ENCODE measurements at places on chromosomes 16 and 17. TPM values are rescaled to one million over a fixed set of nuclear protein-coding genes. Genes with fewer than 3 reads are reported as not detected.

GRCh38 chr17:3695129-3695722 lies 729 bp downstream of the P2RX5 start:
- no peak for DNase-seq
- H3K27ac ChIP-seq, result no peak overlapping the region
- peak overlapping the region; percentile 66 for H3K4me3 ChIP-seq
- no peaks in the 10 kb centered on the region for H3K27me3 ChIP-seq

DNA sequence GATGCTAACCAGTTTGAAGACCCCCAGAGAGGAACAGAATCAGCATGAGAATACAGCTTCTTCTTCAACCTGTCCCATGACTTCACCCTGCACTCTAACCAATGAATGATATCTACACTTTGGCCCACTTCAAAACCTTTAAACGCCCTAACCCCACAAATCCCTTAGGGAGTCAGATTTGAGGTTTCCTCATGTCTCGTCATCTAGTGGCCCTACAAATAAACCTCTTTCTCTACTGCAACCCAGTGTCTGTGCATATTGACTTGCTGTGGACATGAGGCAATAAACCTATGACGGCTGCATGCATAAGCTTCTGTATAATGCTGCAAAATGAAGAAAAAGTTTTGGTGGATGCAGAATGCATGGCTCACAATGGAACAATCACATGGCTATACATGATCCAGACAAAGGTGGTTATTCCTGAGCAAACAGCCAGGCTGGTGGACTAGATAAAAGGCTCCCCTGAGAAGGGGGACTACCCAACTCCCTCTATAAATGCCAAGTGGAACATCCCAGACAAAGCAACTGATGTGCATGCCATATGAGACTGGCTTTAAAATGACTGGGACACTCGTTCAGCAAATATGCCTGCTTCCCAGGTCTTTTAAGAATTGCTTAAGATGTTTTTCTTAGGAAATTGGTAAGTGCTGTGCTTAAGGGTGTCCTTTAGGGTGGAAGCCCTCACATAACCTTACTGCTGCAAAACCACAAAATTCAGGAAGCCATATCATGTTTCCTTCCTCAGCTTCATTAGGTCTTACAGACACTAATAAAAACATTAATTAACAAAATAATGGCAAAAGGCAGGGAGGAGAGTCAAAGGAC lies 12.2 kb downstream of the N4BP1 start:
- DNase-seq, result no peak
- H3K4me3 ChIP-seq, result no peak overlapping the region
- H3K4me1 ChIP-seq, result peaks cover 59% of the 10 kb centered on the region
- no peaks in the 10 kb centered on the region for H3K36me3 ChIP-seq
- no peaks in the 10 kb centered on the region for H3K27me3 ChIP-seq

- DNase-seq, result no peak
- no peak overlapping the region for H3K27ac ChIP-seq
- H3K27me3 ChIP-seq, result no peaks in the 10 kb centered on the region
- H3K4me3 ChIP-seq, result no peak overlapping the region
- no peaks in the 10 kb centered on the region for H3K36me3 ChIP-seq
These were observed 107.2 kb upstream of the DYNLRB2 start for GRCh38 chr16:80433623-80434022.

GRCh38 chr17:3890878-3891219 lies 2.0 kb downstream of the CAMKK1 start:
- no peak for DNase-seq
- H3K27ac ChIP-seq, result no peak overlapping the region
- peaks cover 39% of the 10 kb centered on the region for H3K4me1 ChIP-seq
- H3K27me3 ChIP-seq, result no peaks in the 10 kb centered on the region
- no peaks in the 10 kb centered on the region for H3K36me3 ChIP-seq
- H3K4me3 ChIP-seq, result no peak overlapping the region

DNA sequence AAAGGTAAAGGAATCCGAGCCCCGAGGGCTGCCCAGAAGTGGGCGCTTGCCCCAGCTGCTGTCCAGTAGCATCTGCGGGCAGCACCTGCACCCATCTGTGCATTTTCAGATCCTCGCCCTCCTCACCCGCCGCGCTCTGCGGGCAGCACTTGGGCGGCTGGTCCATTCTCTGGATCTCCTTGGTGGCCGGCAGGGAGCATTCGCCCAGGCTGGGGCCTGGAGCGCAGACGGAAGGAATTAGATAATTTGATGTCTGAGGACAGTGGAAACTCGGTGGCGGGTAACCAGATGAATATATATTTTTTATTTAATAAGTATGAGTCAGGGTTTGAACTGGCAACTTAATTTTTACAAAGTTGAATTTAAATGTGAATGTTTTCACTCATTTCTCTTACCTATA lies 88.5 kb downstream of the NPIPB11 start:
- H3K4me3 ChIP-seq, result no peak overlapping the region
- no peaks in the 10 kb centered on the region for H3K4me1 ChIP-seq
- no peak overlapping the region for H3K27ac ChIP-seq
- H3K36me3 ChIP-seq, result no peaks in the 10 kb centered on the region
- no peak for DNase-seq

Gene TRPV3
- 0.79 TPM for total RNA-seq

GRCh38 chr16:66662445-66663194 lies 33.9 kb downstream of the CMTM4 start:
- no peaks in the 10 kb centered on the region for H3K36me3 ChIP-seq
- no peak for DNase-seq
- H3K4me1 ChIP-seq, result no peaks in the 10 kb centered on the region
- no peak overlapping the region for H3K27ac ChIP-seq
- H3K4me3 ChIP-seq, result no peak overlapping the region
- no peaks in the 10 kb centered on the region for H3K27me3 ChIP-seq

Gene GUCY2D
- total RNA-seq, result not detected

Gene GPR142
- not detected for total RNA-seq

Gene MT1G
- total RNA-seq, result 41.0 TPM

- H3K27ac ChIP-seq, result no peak within 1 kb of the TSS
- H3K4me3 ChIP-seq, result no peak within 1 kb of the TSS
- H3K27me3 ChIP-seq, result no peaks in the 10 kb centered on the region
- H3K4me1 ChIP-seq, result no peaks in the 10 kb centered on the region
- DNase-seq, result no peak
These were observed at the start of gene GFAP for GRCh38 chr17:44915321-44915726. TSS of gene GFAP (minus strand) at chr17:44915500. CDS start at chr17:44915486, 14 bp downstream.

DNA sequence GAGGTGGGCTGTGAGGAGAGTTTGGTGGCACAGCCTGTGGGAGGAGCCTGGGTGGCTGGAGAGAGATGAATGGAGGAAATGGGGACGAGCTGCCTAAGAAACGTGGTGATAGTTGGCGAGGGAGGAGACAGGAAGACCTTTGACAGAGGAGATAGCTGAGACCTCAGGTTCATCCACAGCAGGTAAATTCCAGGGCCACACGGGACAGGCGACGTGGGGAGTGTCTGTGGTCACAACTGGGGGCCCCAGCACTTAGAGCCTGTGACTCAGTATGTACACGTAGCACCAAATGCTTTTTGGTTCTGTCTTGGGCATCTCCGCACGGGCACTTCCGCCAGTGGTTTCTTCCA lies 7.7 kb downstream of the MINK1 start:
- H3K4me1 ChIP-seq, result peaks cover 14% of the 10 kb centered on the region
- H3K27ac ChIP-seq, result no peak overlapping the region
- H3K27me3 ChIP-seq, result no peaks in the 10 kb centered on the region
- no peak overlapping the region for H3K4me3 ChIP-seq
- no peaks in the 10 kb centered on the region for H3K36me3 ChIP-seq

Gene SPATA32
- total RNA-seq, result 0.15 TPM

DNA sequence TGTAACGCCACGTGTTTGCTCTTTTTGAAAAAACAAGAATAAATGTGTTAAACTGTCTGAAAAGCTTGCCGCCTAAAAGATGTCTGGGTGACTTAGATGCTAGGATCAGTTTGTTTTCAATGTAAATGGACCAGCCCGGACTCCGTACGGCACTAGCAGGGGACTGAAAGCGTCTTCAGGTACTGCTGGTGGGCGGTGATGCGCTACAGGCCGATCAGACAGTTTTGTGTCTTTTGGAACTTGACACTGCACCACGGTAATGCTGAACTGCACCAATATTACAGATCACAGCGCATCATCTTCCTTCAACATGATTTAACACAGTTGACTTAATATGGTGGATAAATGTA lies 727 bp upstream of the MBTPS1 start:
- H3K36me3 ChIP-seq, result no peaks in the 10 kb centered on the region
- H3K27ac ChIP-seq, result peak overlapping the region; percentile 87
- peak overlapping the region; percentile 86 for H3K4me3 ChIP-seq
- peaks cover 23% of the 10 kb centered on the region for H3K4me1 ChIP-seq

Gene VASN
- total RNA-seq, result 0.31 TPM

Gene MT3
- total RNA-seq, result 0.94 TPM

- no peaks in the 10 kb centered on the region for H3K36me3 ChIP-seq
- H3K4me1 ChIP-seq, result no peaks in the 10 kb centered on the region
- no peaks in the 10 kb centered on the region for H3K27me3 ChIP-seq
- H3K27ac ChIP-seq, result no peak overlapping the region
These were observed 11.5 kb downstream of the ST6GALNAC2 start for GRCh38 chr17:76574166-76574565.

GRCh38 chr16:46649588-46650253 lies 28.5 kb upstream of the SHCBP1 start:
- no peaks in the 10 kb centered on the region for H3K36me3 ChIP-seq
- no peaks in the 10 kb centered on the region for H3K4me1 ChIP-seq
- H3K27me3 ChIP-seq, result no peaks in the 10 kb centered on the region
- H3K4me3 ChIP-seq, result no peak overlapping the region
- no peak for DNase-seq

DNA sequence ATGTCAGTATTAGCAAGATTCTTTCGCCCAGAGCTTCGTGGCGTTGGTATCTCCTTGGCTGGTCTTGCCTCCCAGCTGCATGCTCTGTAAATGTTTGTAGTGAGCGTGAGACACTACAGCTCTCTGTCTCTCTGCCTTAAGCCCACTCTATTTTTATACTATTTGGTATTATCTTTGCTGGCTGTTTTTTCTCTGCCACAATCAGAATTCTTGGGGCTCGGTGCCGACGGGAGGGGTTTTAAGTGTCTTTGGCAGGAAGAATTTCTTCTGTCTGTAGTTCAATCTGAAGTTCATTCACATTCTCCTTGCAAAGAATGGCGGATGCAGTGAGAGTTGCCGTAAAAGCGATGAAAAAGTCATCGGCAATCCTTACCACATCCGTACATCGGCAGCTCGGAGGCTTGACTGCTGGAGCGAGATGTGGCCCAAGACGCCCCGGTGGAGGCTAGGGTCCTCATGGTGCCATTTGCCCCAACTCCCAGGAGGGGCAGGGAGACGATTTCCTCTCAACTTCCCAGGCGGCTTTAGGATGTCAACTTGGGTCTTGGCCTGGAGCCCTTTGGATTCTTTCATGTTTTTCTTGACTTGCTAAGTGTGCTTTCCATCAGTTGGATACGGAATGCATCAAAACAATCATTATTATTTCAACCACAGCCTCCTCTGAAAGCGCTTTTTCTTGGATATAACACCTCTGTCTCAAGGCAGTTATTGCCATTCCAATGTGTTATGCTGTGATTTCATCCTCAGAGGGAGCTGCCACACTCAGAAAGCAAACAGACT lies 132.3 kb upstream of the SDK2 start:
- H3K27ac ChIP-seq, result no peak overlapping the region
- no peaks in the 10 kb centered on the region for H3K4me1 ChIP-seq
- no peak for DNase-seq
- H3K4me3 ChIP-seq, result no peak overlapping the region
- no peaks in the 10 kb centered on the region for H3K27me3 ChIP-seq
- no peaks in the 10 kb centered on the region for H3K36me3 ChIP-seq

GRCh38 chr16:81127051-81127450 lies 30.9 kb upstream of the GCSH start:
- DNase-seq, result no peak
- no peak overlapping the region for H3K4me3 ChIP-seq
- H3K27me3 ChIP-seq, result peaks cover 3% of the 10 kb centered on the region
- H3K36me3 ChIP-seq, result no peaks in the 10 kb centered on the region

DNA sequence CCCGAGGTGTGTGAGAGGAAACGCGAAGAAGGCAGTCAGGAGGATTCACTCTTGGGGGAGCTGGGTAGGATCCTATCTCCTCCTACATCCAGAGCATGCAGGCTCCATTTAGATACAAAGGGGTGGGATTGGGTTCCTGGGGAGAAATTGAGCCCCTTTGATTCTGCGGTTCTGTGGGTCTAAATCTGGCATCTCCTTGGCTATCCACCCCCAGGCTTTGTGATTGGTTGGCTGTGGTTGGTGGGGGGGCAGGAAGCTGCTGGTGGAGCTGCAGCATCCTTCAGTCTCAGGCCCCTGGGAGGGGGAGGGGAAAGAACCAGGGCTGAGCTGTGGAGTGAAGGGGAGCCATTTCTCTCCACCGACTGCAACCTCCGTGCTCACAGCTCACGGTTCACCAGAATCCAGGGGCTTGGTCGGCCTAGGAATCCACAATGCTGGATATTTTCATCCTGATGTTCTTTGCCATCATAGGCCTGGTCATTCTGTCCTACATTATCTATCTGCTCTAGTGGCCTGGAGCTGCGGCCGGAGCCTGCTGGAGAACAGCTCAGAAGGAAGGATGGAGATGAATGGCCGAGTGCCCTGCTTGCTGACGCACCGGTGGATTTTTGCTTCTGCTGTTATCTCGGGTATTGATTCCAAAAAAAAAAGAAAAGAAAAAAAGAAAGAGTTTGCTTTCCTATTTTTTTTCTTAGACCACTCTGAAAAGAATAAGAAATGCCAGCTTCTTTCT lies at the start of gene LASP1NB:
Gene LASP1NB, plus strand, starts transcription at position 352 of the 733 bp plus-strand sequence.
- H3K4me3 ChIP-seq, result no peak within 1 kb of the TSS
- no peaks in the 10 kb centered on the region for H3K36me3 ChIP-seq
- DNase-seq, result no peak
- peaks cover 24% of the 10 kb centered on the region for H3K4me1 ChIP-seq

DNA sequence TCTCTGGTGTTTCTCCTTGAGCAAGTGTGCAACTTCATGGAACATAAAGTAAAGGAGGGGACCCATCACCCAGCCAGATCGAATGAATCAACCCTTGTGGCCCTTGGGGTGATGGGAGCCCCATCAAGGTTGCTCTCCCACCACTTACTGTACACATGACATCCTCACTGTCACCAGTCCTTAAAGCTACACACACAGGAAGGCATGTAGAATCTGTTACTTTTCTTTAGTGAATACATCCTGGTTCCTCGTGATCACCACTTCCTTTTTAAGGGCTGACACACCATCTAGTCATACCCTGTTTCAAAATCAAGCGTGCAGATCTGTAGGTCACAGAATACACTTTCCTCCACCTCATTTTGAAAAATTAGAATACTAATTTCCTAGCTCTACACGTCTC lies 22.6 kb upstream of the MPHOSPH6 start:
- no peaks in the 10 kb centered on the region for H3K4me1 ChIP-seq
- H3K27me3 ChIP-seq, result no peaks in the 10 kb centered on the region
- H3K4me3 ChIP-seq, result no peak overlapping the region
- H3K36me3 ChIP-seq, result no peaks in the 10 kb centered on the region
- no peak for DNase-seq

DNA sequence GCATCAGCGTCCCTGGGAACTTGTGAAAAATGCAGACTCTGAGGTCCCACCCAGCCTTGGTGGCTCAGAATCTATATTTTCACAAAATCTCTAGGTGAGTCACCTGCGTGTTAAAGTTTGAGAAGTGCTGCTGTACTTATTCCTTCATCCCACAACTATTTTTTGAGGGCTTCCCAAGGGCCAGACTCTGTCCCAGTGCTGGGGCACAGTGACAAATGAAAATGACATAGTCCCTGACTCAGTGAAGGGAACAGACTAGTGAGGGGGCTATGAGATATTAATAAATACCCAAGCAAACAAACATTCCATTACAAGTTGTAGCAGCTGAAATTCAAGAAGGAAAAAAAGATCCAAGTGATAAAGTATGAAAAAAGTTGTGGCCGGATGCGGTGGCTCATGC lies 9.9 kb upstream of the EMP2 start:
- no peak overlapping the region for H3K27ac ChIP-seq
- DNase-seq, result no peak
- H3K27me3 ChIP-seq, result peaks cover under 1% of the 10 kb centered on the region
- no peak overlapping the region for H3K4me3 ChIP-seq

- H3K4me1 ChIP-seq, result peaks cover 31% of the 10 kb centered on the region
- H3K4me3 ChIP-seq, result no peak overlapping the region
- no peak overlapping the region for H3K27ac ChIP-seq
- H3K36me3 ChIP-seq, result no peaks in the 10 kb centered on the region
- DNase-seq, result no peak
These were observed 4.5 kb upstream of the NOD2 start for GRCh38 chr16:50688867-50689266.

Gene TBC1D3H
- not detected for total RNA-seq
